GM19239 (cell line): ENCODE measurements at places on chromosomes 11 and 22.

DNA sequence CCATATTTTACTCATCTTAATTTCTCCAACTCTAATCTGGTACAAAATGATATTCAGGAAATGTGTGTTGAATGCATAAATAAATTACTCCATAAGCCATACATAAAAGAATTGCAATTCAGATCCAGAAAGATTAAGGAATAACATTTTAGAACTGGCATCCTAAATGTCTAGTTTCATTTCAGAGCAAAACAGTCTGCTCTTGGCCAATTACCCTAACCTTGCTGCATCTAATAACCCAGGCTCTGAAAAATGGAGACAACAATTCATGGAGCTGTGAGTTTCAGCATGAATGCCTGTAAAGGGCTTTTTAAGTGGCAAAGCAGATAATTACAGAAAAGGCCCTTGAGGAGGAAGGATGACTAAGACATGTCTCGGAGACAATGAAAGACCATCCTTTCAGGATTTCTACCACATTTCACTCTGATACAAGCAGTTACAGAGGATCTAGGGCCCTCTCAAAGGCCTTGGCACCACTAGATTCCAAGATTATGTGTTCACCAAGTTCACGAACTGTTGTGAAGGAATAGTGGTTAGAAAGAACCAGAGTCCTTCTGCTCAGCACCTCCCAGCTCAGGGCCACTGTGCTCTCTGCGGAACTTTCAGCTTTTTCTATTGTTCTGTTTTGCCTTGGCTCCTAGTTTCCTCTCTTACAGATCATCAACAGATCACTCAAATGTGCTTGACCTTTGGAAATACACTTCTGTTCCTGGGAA lies 157.6 kb upstream of the BLID start:
- DNase-seq = no peak

GRCh38 chr11:17736930-17737817 lies 2.6 kb downstream of the KCNC1 start:
- DNase-seq = no peak

- no peak for DNase-seq
Observed at GRCh38 chr11:78080084-78080817, 589 bp upstream of the NDUFC2 start.

DNA sequence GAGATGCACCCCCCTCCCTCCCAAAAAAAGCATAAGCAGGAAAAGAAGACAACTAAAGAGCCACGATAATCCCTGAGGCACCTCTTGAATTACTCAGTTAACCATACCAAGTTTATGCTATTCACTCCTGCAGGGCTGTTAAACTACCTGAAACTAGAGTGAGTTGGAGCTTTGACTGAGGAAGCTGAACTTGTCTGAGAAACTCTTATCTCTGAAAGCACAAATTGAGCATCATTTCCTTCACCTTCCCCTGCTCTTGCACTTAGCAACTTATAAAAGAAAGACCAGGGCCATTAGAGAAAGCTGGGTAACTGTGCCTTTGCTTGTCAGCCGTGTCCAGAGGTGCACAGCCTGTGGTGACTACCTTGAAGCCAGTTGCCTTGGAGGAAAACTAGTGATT lies 745.6 kb downstream of the NELL1 start:
- no peak for DNase-seq

- DNase-seq = no peak
Observed at GRCh38 chr11:90874281-90874680, 651.4 kb upstream of the CHORDC1 start.

DNA sequence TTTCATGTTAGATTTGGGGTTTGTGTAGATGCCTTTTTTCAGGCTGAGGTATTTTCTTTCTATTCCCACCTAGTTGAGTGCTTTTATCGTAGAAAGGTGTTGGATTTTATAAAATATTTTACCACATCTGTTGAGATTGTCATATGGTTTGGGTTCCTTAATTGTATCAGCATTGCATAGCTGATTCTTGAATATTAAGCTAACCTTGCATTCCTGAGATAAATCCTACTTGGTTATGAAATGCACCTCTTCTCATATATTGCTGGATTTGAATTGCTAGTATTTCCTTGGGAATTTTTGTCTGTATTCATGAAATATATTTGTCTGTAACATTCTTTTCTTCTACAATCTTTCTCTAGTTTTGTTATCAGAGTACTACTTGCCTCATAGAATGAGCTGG lies 10.1 kb downstream of the XKR3 start:
- no peak for DNase-seq

DNA sequence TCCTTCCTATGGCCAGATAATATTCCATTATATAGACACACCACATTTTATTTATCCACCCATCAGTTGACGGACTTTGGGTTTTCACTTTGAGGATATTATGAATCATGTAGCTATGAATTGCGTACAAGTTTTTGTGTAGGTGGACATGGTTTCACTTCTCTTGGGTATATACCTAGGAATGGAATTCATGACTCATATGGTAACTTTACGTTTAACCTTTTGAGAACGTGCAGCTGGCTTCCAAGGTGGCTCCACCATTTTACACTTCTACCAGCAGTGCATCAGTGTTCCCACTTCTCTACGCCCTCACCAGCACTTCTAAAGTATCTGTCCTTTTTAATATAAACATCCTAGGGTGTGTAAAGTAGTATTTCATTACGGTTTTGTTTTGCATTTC lies 112.0 kb downstream of the PLEKHA7 start:
- no peak for DNase-seq

- no peak for DNase-seq
Observed at GRCh38 chr11:76313271-76313670, 67.7 kb downstream of the THAP12 start.

DNA sequence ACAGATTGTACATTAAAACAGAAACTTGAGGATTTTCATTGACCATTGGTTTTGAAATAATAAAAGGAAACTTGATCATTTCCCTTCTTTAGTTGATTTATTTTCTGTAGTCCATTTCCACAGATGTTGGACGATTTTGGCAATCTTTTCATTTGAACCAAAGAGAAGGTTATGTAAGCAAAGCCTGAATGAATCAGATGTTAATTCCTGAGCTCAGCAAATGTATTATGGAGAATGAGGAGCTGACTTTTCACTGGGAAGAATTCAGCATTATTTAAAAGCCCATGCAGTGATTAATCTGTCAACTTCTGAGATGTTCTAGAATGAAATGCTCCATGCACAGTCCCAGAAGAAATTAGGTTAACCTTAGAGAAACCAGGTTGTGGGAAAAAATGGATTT lies 29.0 kb downstream of the ELMOD1 start:
- DNase-seq = no peak

- DNase-seq = no peak
Observed at GRCh38 chr11:62921573-62922188, 518 bp upstream of the CHRM1 start.

DNA sequence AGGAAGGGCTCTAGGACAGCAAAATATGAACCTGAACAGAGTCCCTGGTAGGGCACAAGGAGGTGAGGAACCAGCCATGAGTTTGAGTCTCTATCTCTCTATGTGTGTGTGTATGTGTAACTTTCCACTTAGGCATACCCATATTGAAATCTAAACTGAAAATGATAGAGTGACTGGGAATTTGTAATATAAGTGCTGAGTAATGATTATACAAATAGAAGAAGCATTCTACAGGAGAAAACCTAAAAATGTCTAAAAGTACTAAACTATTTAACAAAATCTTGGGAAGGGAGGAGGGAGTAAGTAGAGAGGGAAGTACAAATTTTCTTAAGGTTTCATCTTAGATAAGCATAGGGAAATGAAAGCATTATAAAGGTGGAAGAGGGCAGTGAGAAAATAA lies 97.1 kb upstream of the ZC3H12C start:
- DNase-seq = no peak

DNA sequence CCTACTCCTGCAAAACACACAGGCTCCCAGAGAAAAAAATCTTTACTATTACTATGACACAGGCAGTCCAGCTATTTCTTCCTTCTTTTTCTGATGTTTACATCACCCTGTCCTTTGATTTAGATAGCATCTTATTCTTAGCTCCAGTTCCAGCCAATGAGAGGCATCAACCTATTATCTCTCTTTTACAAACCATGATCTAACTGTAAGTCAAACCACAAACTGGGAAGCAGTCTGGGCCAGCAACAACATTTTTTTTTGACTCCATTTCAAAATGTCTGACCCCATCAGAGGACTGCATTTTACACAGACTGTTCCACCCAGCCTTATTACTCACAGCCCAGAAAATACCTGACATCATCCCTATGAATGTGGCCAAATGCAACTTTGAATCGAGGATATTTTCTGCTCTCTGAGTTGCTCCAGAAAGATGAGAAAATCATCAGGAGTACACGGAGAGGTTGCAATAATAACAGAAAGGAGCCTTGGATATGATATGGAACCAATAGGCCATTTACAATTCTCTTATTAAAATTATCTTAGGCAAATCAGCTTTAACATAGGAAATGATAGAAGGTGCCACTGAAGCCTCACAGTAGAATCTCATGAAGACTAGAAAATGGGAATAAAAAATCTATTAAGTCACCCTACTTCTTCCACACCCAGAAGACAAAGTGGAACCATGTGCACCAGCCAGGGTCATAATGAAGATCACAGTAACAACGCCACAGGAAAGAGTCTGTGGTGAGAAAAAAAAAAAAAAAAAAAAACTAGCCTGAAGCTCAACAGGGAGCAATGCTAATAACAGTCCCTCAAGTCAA lies 21.2 kb downstream of the TBRG1 start:
- DNase-seq = no peak

GRCh38 chr11:102158164-102158735 lies 48.0 kb downstream of the YAP1 start:
- DNase-seq = no peak

GRCh38 chr22:22569218-22569617 lies 10.2 kb upstream of the PRAME start:
- no peak for DNase-seq

GRCh38 chr22:20663137-20663828 lies 110.6 kb upstream of the SERPIND1 start:
- no peak for DNase-seq

DNA sequence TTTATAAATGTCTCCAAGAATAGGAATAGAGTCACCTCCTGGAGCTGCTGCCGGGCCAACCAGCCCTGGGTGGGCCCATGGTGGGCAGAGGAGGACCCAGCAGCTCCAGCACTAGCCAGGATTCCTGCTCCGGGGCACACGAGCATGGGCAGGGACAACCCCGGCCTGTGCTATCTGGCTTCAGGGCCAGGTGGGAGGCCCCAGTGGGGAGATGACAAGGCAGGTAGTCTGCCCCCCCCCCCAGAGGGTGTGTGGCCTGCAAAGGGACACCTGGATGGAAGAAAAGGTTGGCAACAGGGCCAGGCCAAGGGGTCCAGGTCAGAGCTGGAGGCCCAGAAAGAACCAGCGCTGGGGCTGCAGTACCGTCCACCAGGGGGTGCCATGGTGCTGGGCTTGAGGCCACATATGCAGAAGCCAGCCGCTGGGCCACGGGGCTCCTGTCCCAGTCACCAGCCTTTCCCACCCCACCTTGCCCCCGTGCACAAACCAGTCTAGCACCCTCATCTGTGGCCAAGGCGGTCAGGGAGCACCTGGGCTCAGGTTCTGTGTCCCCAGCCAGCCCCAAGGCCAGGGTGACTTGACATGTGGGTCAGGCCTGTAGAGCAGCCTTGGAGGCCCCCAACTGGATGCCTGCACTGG lies 3.4 kb downstream of the TSPAN32 start:
- peak; percentile 86 for DNase-seq

GRCh38 chr11:722346-722811 lies 16.3 kb downstream of the EPS8L2 start:
- no peak for DNase-seq

DNA sequence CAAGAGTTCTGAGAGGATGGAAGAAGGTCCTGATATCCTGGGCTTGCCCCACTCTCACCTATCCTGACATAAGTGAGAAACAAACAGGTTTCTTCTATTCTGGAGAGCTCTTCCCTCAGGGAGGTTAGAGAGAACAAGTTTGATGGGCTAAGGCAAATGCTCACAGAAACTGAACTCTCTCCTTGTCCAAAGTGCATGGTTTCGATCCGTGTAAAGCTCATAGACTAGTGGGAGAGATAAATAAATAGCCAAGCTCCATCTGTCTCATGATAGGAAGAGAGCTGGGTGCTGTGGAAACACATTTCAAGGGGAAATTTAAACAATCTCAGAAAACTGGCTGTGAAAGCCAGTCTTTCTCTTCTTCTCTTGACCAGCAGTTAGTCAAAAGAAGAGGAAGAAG lies 459.5 kb upstream of the LARGE1 start:
- DNase-seq = no peak

GRCh38 chr11:45414088-45414487 lies 127.9 kb upstream of the SYT13 start:
- no peak for DNase-seq

DNA sequence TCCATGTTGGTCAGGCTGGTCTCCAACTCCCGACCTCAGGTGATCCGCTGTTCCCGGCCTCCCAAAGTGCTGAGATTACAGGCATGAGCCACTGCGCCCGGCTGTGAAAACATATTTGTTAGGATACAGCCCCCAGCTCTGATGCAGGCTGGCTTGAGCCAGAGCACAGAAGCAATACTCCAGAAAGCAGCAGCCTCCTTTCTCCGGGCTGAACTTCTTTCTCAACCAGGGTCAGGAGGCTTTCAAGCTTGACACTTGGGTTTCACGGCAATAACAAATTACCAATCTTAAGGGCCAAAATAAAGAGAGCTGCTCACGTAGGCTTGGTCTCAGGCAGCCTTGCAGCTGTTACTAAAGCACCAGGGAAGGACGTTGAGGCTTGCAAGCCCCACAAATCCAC lies 10.8 kb upstream of the CECR2 start:
- no peak for DNase-seq

GRCh38 chr11:73404048-73404447 lies 27.8 kb downstream of the RELT start:
- DNase-seq = no peak

- no peak for DNase-seq
Observed at GRCh38 chr11:72821221-72821919, 7.2 kb downstream of the ATG16L2 start.

DNA sequence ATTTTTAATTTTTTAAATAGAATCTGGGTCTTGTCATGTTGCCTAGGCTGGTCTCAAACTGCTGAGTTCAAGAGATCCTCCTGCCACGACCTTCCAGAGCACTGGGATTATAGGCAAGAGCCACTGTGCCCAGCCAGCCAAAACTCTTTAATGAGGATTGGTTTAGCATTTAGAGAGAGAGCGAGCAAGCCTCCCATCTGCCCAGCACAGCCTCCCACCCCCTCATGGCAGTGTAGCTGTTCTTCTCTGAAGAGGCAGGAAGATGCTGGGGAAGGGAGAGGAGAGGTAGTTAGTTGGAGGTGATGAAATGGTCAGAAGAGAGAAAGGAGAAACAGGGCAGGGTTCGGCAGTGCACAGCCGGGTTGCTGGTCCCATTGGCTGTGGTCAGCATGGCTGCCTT lies 105.7 kb downstream of the SCN3B start:
- no peak for DNase-seq
